Right cardiac atrium (tissue), 5 donors: ENCODE measurements at places on chromosomes 5 and 9.

- DNase-seq, result no peak
These were observed at the start of gene PCDHGA10 for GRCh38 chr5:141412854-141413539. Gene PCDHGA10 (plus strand): TSS chr5:141412987. CDS start chr5:141413176, 189 bp downstream.

DNA sequence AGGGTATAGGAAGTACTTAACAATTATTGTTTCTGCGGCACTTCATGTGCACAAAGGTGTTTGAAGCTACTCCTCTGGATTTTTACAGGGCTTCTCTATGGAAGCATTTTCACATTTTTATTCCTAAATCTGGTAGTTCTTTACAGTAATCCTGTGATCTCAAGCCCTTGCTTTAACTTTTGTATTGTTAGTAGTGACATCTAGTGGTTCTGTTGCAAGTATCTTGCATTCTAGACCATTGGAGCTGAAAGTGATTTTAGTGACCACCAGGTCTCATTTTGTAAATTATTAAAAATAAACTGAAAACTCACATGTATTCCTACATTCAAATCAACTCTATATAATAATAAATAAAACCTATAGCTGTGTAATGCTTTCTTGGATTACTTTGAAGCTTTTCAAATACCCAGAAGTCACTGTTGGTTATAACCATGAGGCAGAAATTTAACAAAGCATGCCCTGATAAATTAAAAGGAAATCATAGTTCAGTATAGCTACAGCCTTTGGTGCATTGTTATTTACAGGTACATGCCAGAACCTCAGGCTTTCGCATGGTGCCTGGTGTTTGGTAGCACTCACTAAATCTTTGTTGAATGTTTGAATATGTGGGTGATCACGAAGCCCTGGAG is 18.9 kb downstream of the RPS23 start:
- no peak for DNase-seq

- DNase-seq, result peak; percentile 81
These were observed 81.5 kb downstream of the VCAN start for GRCh38 chr5:83553000-83553486.

DNA sequence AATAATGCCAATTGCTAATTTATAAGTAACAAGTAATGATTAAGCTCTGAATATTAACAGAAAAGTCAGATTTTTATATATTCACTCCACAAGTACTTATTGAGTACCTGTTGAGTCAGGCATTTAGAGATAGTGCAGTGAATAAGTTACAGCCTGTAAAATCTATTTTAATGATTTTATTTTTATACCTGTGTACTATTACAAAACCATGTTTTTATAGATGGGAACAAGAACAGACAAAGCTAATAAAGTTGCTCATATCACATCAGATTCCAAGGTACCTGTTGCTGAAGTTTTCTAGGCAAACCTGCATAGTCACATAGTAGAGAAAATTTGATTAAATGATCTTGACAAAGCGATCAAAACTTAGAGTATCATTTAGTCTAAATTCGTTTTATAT is 623.7 kb downstream of the EFNA5 start:
- no peak for DNase-seq

- peak; percentile 47 for DNase-seq
These were observed 421.5 kb upstream of the PTGER4 start for GRCh38 chr5:40258222-40258621.

GRCh38 chr5:14876095-14876494 is 4.5 kb upstream of the ANKH start:
- no peak for DNase-seq

- DNase-seq, result no peak
These were observed 55.7 kb downstream of the NR3C1 start for GRCh38 chr5:143347698-143348344.

GRCh38 chr5:65157906-65158603 is 323.7 kb downstream of the ADAMTS6 start:
- DNase-seq, result no peak

DNA sequence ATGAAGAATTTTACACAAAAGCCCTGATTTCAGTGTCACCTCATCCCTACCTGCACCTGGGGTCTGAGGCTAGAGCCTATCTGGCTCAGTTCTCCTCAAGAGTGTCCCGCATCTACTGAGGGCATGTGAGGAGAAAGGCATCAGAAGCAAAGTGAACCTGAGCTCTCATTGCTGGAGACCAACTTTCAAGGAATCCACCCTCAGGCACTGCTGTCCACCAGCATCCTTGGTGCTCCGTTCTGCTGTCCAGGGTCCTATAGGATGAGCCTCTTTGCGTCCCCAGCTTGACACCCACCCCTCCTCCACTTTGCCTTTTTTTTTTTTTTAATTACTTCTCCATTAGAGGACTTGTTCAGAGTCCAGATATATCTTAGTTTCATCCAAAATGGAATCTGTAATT is 49.5 kb downstream of the CAMSAP1 start:
- no peak for DNase-seq

GRCh38 chr5:423233-423565 is 19.8 kb upstream of the EXOC3 start:
- no peak for DNase-seq

- DNase-seq, result no peak
These were observed 82.9 kb upstream of the ALDH1B1 start for GRCh38 chr9:38309324-38310195.

GRCh38 chr5:9820691-9821449 is 190.7 kb upstream of the TAS2R1 start:
- no peak for DNase-seq

GRCh38 chr9:135373820-135374219 is 105.8 kb upstream of the PPP1R26 start:
- no peak for DNase-seq

DNA sequence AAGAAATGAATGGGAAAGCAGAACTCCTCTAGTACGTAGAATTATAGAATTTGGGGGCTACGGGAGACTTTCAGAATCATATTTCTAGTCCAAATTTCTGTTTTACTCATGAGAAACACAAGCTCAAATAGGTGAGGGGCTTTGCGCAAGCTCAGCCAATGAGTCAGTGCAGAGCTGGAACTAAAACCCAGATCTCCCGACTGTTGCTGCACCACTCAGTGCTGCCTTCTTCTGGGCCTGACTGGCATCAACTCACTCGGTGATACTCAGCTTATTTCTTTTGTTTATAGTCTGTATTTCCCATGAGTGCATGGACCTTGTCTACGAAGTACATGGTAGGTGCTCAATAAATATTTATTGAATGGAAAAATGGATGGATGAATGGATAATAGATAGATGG is 280.2 kb downstream of the CDK5RAP2 start:
- DNase-seq, result no peak

DNA sequence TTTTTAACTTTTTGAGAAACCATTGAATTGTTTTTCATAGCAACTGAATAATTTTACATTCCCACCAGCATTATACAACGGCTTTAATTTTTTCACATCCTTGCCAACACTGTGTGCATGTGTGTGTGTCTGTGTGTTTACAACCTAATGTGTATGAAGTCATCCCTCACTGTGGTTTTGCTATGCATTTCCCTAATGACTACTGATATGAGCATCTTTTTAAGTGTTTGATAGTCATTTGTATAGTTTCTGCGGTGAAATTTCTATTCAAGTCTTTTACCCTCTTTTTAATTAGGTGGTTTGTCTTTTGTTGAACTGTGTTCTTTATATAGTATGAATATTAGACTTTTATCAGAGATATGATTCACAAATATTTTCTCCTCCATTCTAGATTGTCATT is 263.1 kb upstream of the COX7C start:
- no peak for DNase-seq

DNA sequence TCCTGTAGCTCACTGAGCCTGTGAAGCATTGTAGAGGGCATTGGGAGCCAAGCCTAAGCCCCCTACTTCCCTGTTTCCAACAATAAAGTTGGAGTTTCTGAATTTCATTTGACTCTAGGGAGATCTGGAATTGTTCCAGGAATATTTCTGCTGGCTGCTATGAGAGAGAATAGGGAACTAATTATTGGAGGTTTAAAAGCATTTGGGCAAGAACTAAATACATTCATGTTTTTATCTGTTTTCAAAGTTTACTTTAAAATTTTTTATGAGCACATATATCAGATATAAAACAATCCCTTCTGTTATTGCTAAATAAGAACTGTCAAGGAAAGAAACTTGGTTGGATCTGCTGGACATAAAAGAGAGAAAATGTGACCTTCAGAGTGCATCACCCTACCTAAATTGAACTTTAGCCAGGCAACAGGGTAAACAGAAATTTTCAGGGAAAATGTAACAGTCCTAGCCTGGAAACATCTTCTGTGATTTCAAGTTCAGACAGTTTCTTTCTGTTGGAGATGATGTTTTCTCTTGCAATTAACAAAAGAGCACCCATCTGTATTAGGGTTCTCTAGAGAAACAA is 19.3 kb upstream of the LECT2 start:
- DNase-seq, result no peak

- DNase-seq, result no peak
These were observed 26.8 kb downstream of the FREM1 start for GRCh38 chr9:14883310-14883944.

GRCh38 chr9:113631871-113632665 is 168.5 kb downstream of the RGS3 start:
- DNase-seq, result no peak

DNA sequence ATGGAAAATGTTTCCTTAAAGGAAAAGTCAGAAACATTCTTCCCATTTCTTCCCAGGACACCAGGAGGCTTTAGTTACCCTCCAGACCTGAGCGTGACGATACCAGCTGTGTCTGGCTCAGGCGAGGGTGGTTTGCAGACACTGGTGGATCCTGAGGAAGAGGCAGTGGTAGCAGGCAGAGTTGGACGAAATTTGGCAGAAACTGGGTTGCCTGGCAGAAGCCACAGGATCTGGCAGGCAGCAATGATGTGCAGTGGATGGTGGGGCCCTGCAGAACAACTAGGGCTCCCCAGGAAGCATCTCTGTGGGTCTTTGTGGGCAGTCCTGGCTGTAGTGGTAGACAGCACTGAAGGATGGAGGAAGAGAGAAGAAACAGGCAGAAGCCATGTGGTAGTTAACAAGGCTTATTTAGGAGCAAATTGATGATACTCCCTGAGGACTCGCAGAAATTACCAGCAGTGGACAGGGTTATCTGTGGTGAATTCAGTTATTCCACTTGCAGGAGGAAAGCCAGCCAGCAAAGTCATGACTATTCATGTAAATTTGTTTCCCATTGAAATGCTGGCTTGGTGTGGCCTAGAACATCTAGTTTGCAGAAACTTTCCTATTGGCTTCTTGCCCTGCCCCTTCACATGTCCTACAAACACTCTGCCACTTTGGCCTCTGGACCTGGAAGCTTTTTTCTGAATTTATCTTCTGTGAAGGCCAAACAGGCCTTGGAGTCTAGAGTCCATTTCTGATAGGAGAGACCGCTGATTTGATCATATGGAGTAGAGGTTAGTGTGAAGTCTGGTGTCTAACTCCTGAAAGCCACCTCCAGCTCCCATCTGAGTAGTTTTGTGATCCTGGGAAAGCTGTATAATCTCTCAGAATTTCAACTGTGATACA is 212.0 kb downstream of the DMRT2 start:
- DNase-seq, result no peak

- DNase-seq, result no peak
These were observed 140.2 kb downstream of the CEP120 start for GRCh38 chr5:123283031-123283430.

DNA sequence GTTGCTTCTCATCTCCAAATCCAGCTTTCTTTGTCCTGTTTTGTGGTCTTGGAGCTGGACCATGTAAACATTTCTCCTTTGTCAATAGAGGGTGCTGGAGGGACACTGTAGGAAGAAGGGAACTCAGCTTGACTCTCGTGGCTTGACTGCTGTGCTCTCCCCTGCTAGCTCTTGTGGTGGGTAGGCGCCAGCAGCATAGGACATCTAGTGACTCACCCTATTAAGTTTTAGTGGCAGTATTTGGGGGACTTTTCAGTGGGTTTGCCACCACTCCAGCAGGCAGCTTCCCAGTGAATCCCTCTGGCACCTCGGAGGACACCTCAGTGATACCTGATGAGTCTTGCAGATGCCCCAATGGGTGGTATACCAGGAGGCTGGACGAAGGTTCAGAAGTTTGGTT is 97.8 kb downstream of the TSSK1B start:
- DNase-seq, result peak; percentile 74

GRCh38 chr5:131148835-131149234 is 16.2 kb downstream of the HINT1 start:
- DNase-seq, result no peak

DNA sequence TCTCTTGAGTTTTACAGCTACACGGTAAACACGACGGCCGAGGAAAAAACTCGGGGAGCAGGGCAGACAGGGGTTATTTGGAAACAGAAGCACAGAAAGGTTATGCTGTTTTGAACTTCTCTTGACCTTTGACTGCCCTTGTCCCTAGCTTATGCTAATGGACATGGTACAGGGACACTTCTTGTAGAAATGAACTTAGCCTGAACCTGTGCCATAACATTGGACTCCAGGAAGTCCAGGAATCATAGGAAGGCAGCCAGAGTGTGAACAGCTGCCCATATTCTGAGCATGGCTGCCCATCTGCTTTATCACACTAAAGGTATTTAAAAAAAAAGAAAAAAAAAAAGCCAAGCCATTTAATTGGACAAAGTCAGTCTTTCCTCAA is 46.1 kb downstream of the NR6A1 start:
- no peak for DNase-seq

DNA sequence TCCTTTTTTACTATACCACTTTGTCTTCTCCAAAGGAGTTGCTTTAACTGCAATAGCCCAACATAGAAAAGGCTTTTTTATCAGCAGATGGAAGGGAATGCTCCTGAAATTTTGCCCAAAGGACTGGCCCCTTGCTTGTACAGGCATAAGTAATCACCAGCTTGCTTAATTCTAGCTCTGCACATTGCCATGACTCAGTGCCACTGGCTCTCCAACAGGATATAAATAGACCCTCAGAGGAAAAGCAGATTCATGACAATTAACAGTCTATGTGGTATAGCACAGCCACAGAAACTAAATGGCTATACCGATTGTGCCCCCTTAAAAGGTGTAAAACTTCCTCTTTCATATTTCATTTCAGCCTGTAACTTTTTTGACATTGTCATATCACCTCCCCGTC is 227.0 kb downstream of the ZNF608 start:
- no peak for DNase-seq

DNA sequence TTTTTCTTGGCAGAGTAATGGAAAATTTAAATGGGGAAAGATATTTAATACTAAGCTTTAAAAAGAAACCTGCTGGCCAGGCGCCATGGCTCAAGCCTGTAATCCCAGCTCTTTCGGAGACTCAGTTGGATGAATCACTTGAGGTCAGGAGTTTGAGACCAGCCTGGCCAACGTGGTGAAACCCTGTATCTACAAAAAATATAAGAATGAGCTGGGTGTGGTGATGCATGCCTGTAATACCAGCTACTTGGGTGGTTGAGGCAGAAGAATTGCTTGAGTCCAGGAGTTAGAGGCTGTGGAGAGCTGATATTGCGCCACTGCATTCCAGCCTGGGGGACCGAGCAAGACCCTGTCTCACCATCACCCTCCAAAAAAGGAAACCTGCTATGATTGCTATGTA is 32.8 kb downstream of the TUT7 start:
- DNase-seq, result no peak
